HS-5 (cell line): ENCODE measurements at places on chromosomes 2 and 18.

DNA sequence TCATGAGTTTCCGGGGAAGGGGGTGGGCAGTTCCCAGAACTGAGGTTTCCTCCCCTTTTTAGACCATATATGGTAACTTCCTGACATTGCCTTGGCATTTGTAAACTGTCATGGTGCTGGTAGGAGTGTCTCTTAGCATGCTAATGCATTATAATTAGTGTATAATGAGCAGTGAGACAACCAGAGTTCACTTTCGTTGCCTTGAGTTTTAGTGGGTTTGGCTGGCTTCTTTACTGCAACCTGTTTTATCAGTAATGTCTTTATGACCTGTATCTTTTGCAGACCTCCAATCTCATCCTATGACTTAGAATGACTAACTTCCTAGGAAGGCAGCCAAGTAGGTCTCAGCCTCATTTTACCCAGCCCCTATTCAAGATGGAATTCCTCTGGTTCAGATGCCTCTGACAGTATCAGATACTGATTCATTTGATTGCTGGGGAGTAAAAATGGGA lies 447.3 kb downstream of the XIRP2 start:
- DNase-seq, result peak; percentile 48

- no peak for DNase-seq
These were observed 61.0 kb downstream of the MYT1L start for GRCh38 chr2:2269989-2270562.

DNA sequence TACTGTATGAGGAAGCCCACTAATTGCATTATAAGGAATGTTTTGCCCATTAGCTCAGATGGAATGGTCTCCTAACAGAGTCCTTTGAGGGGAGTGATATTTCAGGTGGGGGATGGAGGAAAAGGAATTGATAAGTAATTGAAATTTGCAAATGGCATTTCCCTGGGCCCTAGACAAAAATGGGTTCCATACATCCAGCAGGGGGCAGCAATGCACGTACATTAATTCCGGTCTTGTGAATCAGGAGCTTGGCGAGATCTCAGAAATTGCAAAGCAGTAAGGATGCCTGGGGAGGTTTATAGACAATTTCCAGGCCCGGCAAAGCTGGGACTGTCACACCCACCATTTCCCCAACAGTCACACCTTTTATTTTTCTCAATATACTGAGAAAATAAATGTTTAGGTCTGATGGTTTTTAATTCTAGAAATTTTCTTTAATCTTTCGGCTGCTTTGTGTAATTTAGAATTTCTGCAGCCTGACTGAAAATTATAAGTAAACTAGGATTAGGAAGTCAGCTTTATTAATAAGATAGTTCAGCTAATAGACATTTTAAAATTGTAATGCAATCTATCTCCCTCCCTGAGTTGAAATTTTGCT lies 122.8 kb downstream of the LYPD1 start:
- peak; percentile 53 for DNase-seq

GRCh38 chr2:237181844-237182243 lies 96.2 kb downstream of the COPS8 start:
- DNase-seq, result no peak

DNA sequence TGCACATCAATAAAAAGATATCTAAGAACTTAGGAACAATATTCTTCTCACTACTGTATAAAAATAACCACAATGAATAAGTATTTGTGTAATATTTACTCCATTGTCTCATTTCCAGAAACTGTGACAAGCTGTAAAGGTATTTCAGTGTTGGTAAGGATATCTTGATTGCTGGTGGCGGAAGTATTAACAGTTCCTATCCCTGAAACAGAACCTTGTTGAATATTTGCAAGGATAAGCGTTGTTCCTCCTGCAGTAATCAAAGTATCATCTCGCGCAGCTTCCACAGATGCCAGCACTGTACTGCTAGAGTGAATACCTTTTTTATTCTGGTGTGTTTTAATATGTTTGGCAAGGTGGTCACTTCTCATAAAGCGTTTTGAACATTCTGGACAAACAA lies 55.3 kb downstream of the SP3 start:
- no peak for DNase-seq

GRCh38 chr2:56741601-56742102 lies 557.9 kb downstream of the CCDC85A start:
- peak; percentile 95 for DNase-seq

GRCh38 chr18:12485479-12486105 lies 77.9 kb downstream of the PRELID3A start:
- DNase-seq, result no peak

GRCh38 chr2:149291881-149292280 lies 38.5 kb upstream of the LYPD6 start:
- DNase-seq, result no peak
